ENCODE measurements at places on chromosomes 5 and 9.

GRCh38 chr9:3858961-3859360, 333.2 kb upstream of the RFX3 start:
- DNase-seq = no peak

DNA sequence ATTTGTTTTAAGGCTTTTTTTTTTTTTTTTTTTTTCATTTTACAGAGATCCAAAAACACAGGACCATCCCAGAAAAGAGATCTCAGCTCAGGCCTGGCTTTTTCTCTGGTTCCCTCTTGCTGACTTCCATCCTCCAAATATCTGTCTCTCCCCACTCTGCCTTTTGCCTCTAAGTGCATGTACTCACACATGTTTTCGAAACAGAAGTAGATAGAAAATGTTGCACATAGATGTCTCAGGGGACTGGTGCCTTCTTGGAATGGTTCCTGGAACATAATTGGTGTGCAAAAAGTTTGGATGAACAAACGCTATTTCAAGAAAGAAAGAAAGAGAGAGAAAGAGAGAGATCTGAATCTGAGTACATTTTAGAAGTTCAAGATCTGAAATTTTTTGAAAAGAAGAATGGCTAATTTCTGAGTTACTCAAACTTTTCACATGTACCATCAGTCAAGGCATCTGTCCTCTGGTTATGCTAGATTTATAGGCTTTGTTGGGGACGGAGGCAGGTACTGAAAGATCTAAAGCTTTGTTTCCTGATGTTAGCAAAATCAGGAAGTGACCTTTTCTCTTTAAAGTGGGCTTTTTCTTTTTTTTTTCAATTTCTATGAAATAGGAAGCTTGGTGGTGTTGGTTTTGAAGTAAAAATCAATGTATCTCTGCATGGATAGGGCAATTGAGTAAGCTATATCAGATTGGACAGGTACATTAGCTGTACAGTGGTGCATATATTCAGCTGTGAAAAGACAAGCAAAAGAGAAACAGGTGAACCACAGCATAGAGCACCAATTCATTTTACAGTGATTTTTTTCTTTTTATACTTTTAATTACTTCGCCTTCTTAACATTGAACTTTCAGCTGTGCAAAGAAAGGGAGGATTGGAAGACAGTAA, 8.5 kb upstream of the TNFSF8 start:
- no peak for DNase-seq

DNA sequence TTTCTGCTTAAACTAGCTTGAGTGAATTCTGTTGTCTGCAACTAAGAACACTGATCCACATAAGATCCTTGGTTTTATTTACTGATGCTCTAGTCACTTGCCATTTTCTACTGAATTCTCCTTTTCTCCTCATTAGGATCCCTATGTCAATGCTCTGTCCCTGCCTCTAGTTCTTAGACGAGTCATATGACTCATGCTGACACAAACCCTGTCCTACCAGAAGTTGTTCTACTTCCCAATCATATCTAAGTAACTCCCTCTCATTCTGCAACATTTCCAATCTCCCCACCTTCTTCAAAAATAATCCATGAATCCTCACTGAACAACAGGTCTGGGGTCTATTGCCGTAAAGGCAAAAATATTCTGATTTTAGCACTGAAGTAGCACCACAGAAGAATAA, 47.1 kb upstream of the DMRT1 start:
- no peak for DNase-seq

DNA sequence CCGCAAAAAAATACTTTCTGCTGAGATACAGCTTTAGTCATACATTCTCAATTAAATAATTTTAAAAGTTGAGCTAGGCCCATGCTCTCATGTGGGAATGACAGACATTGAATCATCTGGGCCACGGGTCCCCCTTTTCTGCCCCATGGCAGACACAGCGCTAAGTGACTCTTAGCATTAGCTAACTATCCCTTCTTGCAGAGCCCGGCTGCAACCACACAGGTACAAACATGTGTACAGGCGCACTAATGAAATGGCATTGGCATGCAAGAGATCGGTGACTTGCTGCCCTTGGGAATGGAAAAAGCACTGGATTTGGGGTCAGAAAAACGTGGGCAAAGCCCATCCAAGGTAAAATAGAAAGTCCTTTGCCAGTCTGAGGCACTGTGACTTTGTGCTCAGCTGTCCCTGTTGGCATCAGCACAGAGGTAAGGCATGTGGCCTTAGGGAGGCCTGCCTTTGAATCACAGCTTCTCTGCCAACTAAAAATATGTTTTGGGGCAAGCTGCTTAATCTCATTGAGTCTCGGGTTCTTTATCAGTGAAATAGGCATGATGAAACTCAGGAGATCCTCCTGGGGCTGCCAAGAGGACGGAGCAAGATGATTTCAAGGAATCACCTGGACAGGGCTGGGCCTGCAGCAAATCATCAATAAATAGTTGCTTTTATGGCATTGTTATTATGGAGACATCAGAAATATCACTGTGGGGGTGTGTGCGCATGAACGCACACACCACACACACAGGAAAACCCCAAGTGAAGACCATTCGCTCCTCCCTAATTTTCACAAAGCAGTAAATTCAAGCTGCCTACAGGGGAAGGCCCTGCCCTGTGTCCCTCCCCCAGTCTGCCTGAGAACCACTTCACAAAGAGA, 54.2 kb downstream of the WHRN start:
- no peak for DNase-seq

GRCh38 chr5:127834554-127834953, 131.4 kb downstream of the CCDC192 start:
- no peak for DNase-seq

- DNase-seq = no peak
These were observed 143.8 kb downstream of the HSD17B3 start for GRCh38 chr9:96158147-96158546.

DNA sequence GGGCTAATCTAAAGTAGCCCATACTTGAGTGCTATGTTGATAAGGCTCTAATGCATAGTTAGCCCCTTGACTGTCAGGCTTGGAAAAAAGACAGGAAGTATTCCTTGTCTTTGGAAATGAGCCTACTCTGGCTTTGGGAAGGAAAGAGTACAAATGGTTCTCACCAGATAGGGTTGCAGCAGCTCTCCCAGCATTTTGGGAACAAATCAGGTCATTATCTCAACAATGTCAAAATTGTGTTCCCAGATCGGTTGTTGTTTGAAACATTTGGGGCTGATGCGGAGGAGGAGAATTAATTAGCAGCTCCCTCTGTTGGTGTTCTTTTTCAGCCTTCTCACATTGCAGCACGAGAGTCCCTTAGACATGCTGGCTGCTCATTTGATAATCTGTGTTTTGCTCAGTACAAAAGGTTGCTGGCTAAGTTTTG, 294.7 kb upstream of the DMRT1 start:
- no peak for DNase-seq

DNA sequence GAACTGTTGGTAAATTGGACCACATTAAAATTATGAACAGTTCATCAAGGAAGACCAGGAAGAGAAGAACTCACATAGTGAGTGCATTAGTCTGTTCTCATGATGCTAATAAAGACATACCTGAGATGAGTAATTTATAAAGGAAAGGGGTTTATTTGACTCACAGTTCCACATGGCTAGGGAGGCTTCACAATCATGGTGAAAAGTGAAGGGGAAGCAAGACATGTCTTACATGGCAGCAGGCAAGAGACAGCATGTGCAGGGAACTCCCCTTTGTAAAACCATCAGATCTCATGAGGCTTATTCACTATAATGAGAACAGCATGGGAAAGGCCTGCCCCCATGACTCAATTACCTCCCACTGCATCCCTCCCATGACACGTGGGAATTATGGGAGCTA, 135.9 kb upstream of the MAN2A1 start:
- no peak for DNase-seq

GRCh38 chr5:18171684-18172083, 537.4 kb downstream of the TAF11L14 start:
- no peak for DNase-seq

- DNase-seq = no peak
These were observed 23.9 kb downstream of the ISOC1 start for GRCh38 chr5:129118405-129118804.

DNA sequence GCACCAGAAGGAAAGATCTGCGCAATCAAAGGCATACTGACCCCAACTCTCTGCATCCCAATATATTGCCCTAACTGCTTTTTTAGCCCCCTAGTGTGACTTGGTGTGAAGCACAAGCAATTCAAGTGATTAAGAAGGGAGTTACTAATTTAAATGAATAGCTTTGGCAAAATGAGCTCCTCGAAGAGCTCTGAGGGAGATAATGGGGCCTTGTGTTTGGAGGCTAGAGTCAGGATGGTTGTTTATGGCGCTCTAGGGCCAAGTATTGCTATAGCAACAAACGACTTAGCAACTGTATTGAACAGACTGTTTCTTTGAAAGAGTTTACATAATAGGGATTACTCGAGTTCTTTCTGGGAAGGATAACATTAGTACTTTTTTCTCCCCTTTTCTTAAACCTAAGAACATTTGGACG, 11.5 kb upstream of the C5orf58 start:
- no peak for DNase-seq

DNA sequence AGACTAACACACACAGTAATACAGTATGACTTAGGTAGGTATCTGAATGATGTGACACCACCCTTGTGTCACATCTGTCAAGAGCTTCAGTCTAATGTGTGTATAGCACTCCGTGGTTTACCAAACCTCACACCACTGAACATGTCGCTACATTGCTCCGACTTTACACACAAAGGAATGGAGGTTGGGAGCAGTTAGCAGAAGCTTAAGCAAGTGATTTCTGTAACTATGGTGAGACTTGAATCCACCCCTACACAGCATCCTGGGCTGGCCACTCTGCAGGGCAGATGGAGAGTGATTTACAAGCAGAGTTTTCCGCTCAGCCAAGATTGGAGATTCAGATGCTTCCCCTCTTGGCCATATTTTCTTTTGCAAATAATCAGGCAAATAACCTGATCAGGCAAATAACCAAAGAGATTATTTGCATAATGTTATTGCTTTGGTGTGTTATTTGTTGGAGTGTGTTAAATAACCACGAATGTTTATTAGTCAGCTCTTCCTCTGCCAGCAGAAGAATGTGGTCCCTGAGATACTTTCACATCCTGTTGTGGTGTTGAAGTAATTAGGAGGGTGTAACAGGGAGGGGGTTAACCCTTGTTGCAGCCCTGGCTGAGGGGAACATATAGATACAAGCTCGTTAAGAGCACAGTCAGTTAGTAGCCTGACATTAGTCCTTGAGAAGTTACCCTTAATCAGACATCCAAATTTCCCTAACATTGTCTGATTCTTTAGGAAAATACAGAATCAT, 92.8 kb downstream of the SNX18 start:
- DNase-seq = no peak

GRCh38 chr9:113808391-113809358, 67.4 kb upstream of the ZNF618 start:
- no peak for DNase-seq

All from stimulated activated CD8-positive, alpha-beta memory T cell treated with anti-CD3 and anti-CD28 coated beads, Interleukin-4, amount 100 ng/mL, for 1 hour (primary cell).